Esophagus squamous epithelium (tissue), 5 donors: ENCODE measurements at places on chromosomes 2 and 18. TPM values are rescaled to one million over a fixed set of nuclear protein-coding genes. Genes with fewer than 3 reads are reported as not detected.

GRCh38 chr2:42249284-42249683 is 80.1 kb downstream of the EML4 start:
- peaks cover 19% of the 10 kb centered on the region for H3K36me3 ChIP-seq
- H3K4me1 ChIP-seq: peaks cover 6% of the 10 kb centered on the region
- H3K27ac ChIP-seq: no peak overlapping the region
- DNase-seq: no peak

GRCh38 chr2:137178951-137179377 is 413.6 kb downstream of the THSD7B start:
- H3K27me3 ChIP-seq: no peaks in the 10 kb centered on the region
- DNase-seq: no peak
- H3K36me3 ChIP-seq: no peaks in the 10 kb centered on the region
- no peaks in the 10 kb centered on the region for H3K4me1 ChIP-seq

IL1F10 gene
- total RNA-seq: not detected

- no peaks in the 10 kb centered on the region for H3K27me3 ChIP-seq
- no peak overlapping the region for H3K27ac ChIP-seq
- H3K4me1 ChIP-seq: no peaks in the 10 kb centered on the region
- H3K36me3 ChIP-seq: no peaks in the 10 kb centered on the region
- H3K4me3 ChIP-seq: no peak overlapping the region
- no peak for DNase-seq
These were observed 106.7 kb upstream of the CHAC2 start for GRCh38 chr2:53660886-53661285.

CYP1B1 gene
- 5.6 TPM for total RNA-seq

C2orf80 gene
- total RNA-seq: not detected

ASB18 gene
- total RNA-seq: not detected

CMPK2 gene
- total RNA-seq: 1.7 TPM

DNA sequence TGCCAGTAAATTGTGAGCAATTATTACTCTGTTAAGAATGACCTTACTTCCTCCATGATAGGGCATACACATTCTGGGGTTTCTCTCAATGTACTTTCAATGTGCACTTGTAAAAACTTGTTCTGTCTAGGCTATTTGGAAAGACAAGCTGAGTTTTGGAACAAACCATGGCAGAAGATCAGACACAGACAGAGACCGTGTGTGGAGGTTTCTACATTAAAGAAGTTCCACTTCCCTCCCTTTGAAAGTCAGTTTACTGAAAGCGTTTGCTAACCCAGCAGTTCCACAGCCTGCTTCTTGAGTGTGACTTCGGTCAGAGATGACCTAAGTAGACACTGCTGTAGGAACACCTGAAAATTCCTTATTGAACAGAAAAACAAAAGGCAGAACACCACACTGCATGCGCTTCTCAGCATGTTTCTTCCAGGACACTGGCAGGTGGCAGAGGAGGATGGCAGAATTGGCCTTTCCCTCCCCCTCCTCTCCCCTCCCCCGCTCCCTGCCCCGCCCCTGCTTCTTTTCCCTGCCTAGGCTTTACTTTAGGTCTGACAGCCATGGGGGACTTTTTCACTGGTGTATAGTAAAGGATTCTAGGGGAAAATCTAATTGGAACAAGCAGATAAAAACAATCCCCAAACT is 109.8 kb downstream of the NOL10 start:
- no peak overlapping the region for H3K4me3 ChIP-seq
- no peaks in the 10 kb centered on the region for H3K27me3 ChIP-seq
- H3K27ac ChIP-seq: peak overlapping the region; percentile 40
- no peak for DNase-seq
- H3K4me1 ChIP-seq: no peaks in the 10 kb centered on the region
- peaks cover 82% of the 10 kb centered on the region for H3K36me3 ChIP-seq

DNA sequence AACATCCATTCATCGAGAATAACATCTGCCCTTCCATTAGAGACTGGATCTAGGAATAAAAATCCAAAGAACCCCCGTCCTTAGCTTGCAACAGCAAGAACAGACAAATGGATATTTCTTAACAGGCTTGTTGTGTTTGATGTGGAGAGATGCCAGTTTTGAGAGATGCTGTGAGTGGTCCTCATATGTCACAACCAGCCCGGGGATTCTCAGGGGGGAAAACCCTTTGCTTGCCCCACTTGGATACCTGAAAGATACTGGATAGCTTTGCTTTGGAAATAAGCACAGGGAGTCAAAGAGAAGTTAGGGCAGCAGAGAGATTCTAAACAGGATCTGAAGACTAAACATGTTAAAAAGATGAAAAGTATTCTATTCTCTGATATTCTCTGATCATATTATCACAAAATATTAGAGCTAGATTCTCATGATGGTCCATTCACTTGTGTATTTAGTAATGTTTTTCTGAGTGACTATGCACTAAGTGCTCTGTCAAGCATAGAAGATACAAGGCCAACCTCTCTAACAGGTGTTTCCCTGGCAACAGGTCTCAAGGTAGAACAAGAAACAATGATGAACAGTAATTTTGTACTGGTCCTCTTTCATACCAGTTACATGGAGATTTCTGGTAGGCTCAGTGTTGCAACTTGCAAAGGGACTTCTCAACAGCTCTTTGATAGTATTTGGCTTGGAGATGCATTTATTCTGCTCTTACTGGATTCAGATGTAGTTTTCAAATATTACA is 348.2 kb downstream of the MYCN start:
- H3K27me3 ChIP-seq: no peaks in the 10 kb centered on the region
- no peak for DNase-seq
- H3K4me1 ChIP-seq: no peaks in the 10 kb centered on the region

GRCh38 chr2:199749571-199749970 is 101.4 kb downstream of the FTCDNL1 start:
- no peak overlapping the region for H3K27ac ChIP-seq
- no peaks in the 10 kb centered on the region for H3K27me3 ChIP-seq
- H3K4me1 ChIP-seq: no peaks in the 10 kb centered on the region
- no peaks in the 10 kb centered on the region for H3K36me3 ChIP-seq
- no peak for DNase-seq

TRIB2 gene
- 36.4 TPM for total RNA-seq

- no peaks in the 10 kb centered on the region for H3K27me3 ChIP-seq
- no peak for DNase-seq
- H3K27ac ChIP-seq: no peak overlapping the region
- peaks cover 32% of the 10 kb centered on the region for H3K4me1 ChIP-seq
- H3K36me3 ChIP-seq: no peaks in the 10 kb centered on the region
These were observed 233.8 kb downstream of the LDLRAD4 start for GRCh38 chr18:13452388-13452811.

GNAL gene
- 2.4 TPM for total RNA-seq

DNA sequence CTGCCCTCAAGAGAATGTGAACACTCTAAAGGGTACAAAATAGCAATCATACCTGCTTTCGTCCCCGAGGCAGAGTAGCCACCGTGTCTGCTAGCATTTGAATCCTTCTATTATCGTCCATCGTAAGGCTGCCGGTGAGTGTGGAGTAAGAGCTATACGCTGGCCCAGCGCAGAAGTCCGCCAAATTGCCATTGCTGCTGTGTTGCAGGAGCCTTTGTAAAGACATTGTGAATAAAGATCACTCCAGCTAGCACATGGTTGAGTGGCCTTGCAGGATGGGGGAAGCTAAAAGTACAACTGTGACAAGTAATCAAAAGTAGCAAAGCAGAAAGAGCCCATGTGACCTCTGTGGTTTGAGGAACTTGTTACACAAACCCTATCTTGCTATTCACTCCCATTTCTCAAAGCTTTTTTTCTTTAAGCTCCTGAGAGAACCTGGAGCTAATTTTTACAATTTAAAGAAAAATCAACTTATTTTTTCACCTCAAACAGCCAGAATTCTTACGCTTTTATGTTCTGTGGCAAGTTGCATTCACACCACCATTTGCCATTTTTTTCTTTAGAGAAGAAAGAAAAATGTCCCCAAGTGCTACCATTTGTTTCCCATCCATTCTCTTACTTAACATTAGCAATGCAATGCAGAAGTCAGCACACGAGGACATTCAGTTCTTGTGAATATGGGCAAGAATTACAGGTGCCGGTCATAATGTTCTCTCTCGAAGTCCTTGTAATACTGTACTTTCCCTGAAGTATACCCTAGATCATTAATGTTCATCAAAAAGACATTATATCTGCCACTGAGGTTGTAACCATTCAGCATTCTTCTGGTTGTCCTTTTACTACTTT is at the start of gene CYTIP:
TSS of gene CYTIP (minus strand) at position 295 of the 846 bp plus-strand sequence. CDS start at position 226, 69 bp downstream.
- no peaks in the 10 kb centered on the region for H3K4me1 ChIP-seq
- peak within 1 kb of the TSS; percentile 57 for H3K4me3 ChIP-seq
- peak; percentile 14 for DNase-seq
- H3K36me3 ChIP-seq: no peaks in the 10 kb centered on the region

DYNAP gene
- 38.5 TPM for total RNA-seq

DNA sequence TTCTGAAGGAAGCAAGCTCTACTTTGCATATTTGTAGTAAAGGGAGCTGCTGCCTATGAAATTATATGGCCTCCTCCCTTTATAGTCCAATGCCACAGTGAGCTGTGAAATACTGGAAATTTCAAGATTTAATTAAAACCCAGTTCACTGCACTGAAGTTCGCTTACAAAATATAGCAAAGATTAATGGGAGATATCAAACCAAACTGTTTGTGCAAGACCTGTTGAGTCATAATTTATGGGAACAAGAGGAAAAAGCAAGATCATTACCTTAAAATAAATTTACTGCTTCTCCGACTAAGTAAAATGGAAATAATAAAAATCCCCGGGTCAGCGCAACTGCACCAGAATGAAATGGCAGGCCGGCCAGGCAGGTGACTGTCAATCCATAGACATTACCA is 215.5 kb upstream of the RAB6C start:
- H3K4me1 ChIP-seq: peaks cover 2% of the 10 kb centered on the region
- H3K27me3 ChIP-seq: no peaks in the 10 kb centered on the region
- no peak for DNase-seq
- H3K4me3 ChIP-seq: no peak overlapping the region

DNA sequence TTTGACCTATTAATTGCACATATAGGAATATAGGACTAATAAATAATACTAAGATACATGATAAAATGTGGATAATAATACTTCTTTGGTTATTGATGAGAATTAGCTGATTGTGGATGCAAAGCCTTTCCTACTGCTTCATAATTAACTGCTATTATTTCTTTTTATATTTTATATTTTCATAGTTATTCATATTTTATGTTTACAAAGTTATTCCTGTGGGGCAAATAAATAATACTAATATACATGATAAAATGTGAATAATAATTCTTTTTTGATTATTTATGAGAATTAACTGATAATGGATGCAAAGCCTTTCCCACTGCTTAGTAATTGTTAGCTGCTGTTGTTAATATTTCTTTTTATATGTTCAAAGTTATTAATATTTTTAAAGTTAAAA is 146.7 kb downstream of the EHBP1 start:
- H3K27me3 ChIP-seq: no peaks in the 10 kb centered on the region
- no peak for DNase-seq
- no peak overlapping the region for H3K4me3 ChIP-seq
- H3K4me1 ChIP-seq: no peaks in the 10 kb centered on the region
- H3K27ac ChIP-seq: no peak overlapping the region

ERMN gene
- total RNA-seq: 0.04 TPM

DNA sequence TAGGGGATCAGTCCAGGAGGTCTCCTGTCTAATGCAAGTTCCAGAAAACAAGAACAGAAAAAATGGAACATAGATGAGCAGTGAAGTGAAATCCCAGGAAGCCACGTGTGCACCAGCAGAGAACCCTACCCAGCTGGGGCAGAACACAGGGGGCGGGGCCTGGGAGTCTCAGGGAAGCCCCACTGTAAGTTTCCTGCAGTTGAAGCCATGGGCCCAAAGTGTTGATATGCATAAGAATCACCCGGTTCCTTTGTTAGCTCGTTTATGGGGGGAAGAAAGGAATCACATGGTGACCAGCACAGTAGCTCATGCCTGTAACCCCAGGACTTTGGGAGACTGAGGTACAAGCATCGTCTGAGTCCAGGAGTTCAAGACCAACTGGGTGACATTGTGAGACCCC is 131.3 kb downstream of the INO80D start:
- H3K4me3 ChIP-seq: no peak overlapping the region
- no peaks in the 10 kb centered on the region for H3K27me3 ChIP-seq
- H3K4me1 ChIP-seq: no peaks in the 10 kb centered on the region

DNA sequence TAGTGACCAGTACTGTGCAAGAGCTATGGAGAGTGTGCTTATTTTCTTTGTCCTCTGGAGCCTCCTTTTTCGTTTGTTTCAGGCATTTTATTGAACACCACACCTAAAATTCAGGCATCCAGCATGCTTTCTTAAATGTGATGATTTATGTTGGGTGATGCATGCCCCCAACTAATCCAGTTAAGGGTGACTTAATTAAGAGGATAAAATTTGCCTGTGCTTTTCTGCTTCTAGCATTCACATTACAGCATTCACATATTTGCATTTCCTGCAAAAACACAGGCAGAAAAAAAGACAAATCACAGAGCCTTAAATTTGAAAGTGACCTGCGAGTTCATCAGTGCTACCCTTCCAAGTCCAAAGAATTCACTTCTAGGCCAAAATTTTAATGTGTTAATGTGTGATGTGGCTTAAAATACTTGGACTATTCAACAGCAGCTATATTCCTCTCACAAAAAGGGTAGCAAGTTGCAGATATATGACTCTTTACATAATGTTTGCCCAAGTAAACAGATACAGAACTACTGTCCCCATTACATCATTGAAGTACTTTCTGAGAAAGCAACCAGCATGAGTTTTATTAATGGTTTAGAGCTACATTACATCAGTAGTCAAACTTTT is 286.5 kb downstream of the THSD7B start:
- no peak overlapping the region for H3K4me3 ChIP-seq
- H3K27ac ChIP-seq: no peak overlapping the region
- no peaks in the 10 kb centered on the region for H3K36me3 ChIP-seq
- no peaks in the 10 kb centered on the region for H3K4me1 ChIP-seq
- no peak for DNase-seq

DNA sequence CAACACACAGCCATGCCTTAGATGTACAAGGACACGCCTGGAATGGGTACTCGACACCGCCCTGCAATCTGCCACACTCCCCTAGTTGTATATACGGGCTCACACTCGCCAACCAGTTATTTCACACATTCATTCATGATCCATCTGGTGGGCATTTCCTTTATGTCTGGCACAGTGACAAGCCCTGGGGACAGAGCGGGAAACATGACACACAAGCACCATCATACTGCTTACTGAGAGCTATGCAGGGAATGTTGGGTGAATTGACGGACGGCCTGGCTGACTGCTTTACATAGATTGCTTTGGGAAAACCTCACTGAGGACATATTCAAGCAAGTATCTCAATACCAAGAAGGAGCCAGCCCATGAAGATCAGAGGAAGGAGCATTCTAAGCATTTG is 448.0 kb upstream of the SPRED2 start:
- H3K4me3 ChIP-seq: no peak overlapping the region
- no peak for DNase-seq
- H3K27ac ChIP-seq: no peak overlapping the region
- no peaks in the 10 kb centered on the region for H3K27me3 ChIP-seq

TXNL1 gene
- 45.8 TPM for total RNA-seq

C1GALT1C1L gene
- total RNA-seq: not detected

MC4R gene
- total RNA-seq: not detected

DNA sequence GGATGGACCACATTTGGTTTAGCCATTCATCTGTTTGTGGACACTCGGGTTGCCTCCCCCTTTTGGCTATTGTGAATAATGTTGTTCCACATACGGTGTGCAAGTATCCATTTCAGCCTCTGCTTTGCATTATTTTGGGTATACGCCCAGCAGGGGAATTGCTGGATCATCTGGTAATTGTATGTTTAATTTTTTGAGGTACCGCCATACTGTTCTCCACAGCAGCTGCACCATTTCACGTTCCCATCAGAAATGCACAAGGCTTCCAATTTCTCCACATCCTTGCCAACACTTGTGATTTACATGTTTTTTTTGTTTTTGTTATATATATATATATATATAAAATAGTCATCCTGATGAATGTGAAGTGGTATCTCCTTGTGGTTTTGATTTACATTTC is 54.6 kb upstream of the TWIST2 start:
- H3K4me1 ChIP-seq: no peaks in the 10 kb centered on the region
- H3K4me3 ChIP-seq: no peak overlapping the region
- H3K36me3 ChIP-seq: no peaks in the 10 kb centered on the region
- H3K27ac ChIP-seq: no peak overlapping the region
- no peaks in the 10 kb centered on the region for H3K27me3 ChIP-seq
